ENCODE measurements at places on chromosomes 4 and X.
A peak's percentile ranks its signal among the peaks of the same experiment; 100 is the strongest.

- DNase-seq = peak; percentile 83
Observed at GRCh38 chrX:54358424-54359211, 772 bp upstream of the WNK3 start.

DNA sequence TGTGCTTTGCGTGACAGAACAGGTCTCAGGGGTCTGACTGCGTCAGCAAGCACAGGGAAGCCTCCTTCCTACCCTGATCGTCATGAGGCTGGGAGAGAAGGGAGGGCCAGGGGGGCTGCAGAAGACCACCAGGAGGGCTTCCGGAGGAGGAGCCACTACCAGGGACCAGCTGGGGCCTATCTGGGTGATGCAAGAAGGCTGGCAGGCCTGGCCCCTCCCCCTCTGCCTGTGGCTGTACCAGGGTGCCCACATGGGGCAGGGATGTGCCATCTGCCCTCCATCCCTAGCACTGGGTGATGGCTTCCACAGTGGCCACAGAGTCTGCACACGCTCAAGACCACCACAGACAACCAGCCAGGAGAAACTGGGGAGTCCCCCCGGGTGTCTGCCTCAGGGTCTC lies 116.4 kb upstream of the NKX1-1 start:
- DNase-seq = no peak

- no peak for DNase-seq
Observed at GRCh38 chrX:5852941-5853340, 375.7 kb downstream of the NLGN4X start.

DNA sequence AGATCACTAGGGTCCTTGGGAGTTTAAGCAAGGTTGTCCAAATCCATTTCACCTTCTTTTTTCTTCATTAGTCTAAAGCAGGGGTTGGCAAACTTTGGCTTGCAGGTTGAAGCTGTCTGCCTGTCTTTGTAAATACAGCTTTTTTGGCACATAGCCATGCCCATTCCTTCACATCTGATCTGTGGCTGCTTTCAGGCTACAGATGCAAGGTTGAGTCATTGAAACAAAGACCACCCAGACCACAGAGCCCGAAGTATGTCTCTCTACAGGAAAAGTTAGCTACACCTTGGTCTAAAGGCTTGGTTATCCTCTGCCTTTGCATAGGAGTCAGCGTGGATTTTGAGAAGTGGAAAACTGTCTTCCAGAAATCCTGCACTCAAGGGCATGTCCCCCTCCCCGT lies 238.1 kb upstream of the STS start:
- DNase-seq = no peak

DNA sequence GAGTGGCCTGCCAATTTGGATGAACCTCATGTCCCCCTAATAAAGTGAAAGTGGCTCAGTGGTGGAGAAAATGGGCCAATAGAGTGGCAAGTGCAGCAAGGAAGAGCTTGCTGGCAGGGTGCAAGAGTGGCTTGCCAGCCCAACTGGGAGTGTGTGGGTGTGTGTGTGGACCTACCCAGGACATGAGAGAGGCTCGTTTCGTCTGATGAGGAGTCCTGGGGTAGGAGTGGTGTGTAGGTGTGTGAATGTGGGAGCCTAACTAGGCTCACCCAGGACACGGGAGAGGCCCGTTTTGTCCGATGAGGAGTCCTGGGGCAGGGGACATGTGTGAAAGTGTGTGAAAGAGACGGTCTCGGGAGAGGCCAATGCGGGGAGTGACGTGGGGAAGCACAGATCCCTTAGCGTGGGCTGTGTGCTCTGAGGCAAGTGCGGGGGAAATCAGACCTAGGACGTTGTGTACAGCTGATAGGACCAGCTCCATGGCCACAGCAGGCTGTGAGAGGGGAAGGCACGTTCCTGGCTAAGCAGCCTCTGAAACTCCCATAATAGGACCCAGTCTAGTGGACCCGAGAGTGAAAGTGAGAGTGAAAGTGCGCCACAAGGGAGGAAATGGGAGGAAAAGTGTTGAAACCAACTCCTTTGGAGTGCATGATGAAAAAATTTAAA lies 5.3 kb downstream of the GAGE10 start:
- DNase-seq = peak; percentile 19

DNA sequence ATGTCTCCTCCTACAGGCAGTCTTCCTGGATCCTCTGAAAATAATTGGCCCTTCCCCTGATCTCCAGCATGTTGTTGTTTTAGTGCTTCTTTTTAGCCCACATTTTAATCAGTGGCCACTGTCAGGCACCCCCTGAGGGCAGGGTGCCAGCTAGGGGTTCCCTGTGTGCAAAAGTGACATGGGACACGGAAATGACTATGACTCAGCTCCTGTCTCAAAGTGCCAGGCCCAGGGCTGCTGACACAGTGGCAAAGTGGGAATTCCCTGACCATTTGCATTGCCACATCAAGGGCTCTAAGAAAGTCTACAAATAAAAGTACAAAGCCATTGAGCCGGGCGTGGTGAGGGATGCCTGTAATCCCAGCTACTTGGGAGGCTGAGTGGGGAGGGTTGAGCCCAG lies 24.8 kb downstream of the HMX1 start:
- no peak for DNase-seq

GRCh38 chrX:152822383-152823086 lies 8.0 kb downstream of the CETN2 start:
- DNase-seq = no peak
